ENCODE measurements at places on chromosomes 16 and 17. TPM values are rescaled to one million over a fixed set of nuclear protein-coding genes. Genes with fewer than 3 reads are reported as not detected.

- DNase-seq, result peak; percentile 79
These were observed 13.5 kb downstream of the SPHK1 start for GRCh38 chr17:76397687-76398522.

- DNase-seq, result no peak
These were observed 907 bp upstream of the ESRP2 start for GRCh38 chr16:68236826-68237242.

GRCh38 chr17:80353718-80354275 is 61.2 kb upstream of the ENDOV start:
- no peak for DNase-seq

- peak; percentile 72 for DNase-seq
These were observed 19.3 kb downstream of the CD2BP2 start for GRCh38 chr16:30335598-30336474.

The ALDH3A1 gene
- total RNA-seq, result not detected

DNA sequence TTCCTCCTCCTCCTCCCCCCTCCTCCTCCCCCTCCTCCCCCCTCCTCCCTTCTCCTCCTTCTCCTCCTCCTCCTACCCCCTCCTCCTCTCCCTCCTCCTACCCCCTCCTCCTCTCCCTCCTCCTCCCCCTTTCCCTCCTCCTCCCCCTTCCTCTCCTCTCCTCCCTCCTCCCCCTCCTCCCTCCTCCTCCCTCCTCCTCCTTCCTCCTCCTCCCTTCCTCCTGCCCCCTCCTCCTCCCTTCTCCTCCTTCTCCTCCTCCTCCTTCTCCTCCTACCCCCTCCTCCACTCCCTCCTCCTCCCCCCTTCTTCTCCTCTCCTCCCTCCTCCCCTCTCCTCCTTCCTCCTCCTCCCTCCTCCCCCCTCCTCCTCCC is 6.6 kb upstream of the PDP2 start:
- DNase-seq, result no peak

The CTRB1 gene
- not detected for total RNA-seq

- DNase-seq, result no peak
These were observed 20.4 kb upstream of the SCIMP start for GRCh38 chr17:5254903-5255521.

GRCh38 chr17:63191610-63192009 is 225.6 kb downstream of the TANC2 start:
- DNase-seq, result no peak

The SKAP1 gene
- total RNA-seq, result 0.49 TPM

GRCh38 chr16:68660359-68660795 is 15.3 kb downstream of the CDH3 start:
- DNase-seq, result peak; percentile 49

The KRT23 gene
- 0.20 TPM for total RNA-seq

DNA sequence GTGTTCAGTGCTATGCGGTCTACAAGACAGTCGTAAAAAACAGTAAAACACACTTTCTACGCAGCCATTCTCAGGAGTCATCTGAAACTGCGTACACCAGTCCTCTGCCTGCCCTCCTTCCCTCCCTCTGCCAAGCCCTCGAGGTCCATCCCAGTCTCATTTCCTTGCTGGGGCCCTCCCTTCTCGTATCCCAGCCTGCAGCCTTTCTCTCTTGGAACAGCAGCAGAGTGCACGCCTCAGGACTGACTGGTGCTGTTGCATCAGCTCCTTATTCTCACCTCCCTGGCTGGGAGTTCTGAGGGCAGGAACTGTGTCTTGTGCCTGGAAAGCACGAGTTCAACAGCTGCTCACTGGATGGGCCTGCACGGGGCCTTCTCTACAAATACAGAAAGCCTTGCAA is 12.5 kb downstream of the FAHD1 start:
- DNase-seq, result peak; percentile 44

The HLF gene
- 0.24 TPM for total RNA-seq

The KRTAP9-4 gene
- total RNA-seq, result not detected

- DNase-seq, result no peak
These were observed 1.2 kb downstream of the CAMKK1 start for GRCh38 chr17:3891626-3892094.

The INCA1 gene
- total RNA-seq, result not detected

DNA sequence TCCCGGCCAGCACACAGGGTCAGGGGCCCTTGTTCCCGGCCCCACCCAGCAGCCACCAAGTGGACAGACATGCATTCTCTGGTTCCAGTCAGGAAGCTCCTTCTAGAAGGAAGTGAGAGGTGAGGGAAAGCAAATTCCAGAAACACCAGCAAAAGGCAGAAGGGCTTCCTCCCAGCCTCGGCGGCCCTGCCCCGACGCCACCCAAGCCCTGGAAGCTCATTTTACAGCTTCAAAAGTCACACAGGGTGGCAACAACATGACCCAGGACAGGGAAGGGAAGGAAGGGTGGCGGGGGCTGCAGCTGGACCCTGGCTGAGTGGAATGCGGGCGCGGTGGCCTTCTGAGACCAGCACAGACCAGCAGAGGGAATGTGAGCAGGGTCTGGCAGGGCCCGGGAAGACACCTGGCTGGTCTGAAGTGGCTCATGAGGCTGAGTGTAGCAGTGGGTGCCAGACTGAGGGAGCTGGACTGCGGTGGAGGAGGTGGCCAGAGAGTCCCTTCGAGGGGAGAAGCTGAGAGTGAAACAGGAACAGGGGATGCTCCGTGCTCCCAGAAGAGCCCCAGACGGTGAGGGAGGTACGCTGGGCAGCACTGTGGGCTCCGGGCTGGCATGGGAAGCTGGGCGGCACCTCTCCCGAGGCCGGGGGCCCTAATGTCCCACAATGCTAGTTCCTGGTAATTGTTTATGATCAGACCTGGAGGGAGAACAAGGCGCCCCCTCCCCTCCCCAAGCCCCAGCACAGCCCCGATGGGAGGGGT is 1.9 kb upstream of the UNC13D start:
- DNase-seq, result no peak

- DNase-seq, result no peak
These were observed 54.6 kb downstream of the WDR45B start for GRCh38 chr17:82593590-82594087.

- DNase-seq, result no peak
These were observed 882 bp upstream of the ATP6V0C start for GRCh38 chr16:2512735-2513404.

DNA sequence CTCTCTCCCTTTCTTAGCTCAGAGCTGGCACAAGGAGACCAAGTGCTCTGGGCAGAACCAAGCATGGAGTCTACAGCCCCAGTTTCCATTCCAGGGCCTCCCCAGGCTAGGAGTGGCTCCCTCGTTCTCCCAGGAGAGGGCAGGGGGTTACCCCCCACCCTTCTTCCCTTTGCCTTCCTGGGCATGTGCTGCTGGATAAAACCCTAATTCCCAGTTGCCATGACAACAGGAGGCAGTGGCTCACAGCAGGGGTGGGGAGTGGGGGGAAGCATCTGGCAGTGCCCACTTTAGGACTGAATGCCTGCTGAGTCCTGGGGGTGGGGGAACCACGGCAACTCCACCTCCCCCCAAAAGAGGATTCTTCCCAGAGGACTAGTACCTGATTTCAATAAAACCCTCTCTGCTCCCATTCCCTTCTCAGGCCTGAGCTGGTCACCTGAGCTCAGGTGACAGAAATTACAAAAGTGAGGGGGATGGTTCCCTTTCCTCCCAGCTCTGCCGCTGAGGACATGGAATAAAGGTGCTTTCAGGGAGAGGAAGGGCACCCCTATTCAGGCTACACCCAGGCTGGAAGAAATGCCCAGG is 1.8 kb downstream of the MPP2 start:
- no peak for DNase-seq

The PYY gene
- not detected for total RNA-seq

The CDH3 gene
- total RNA-seq, result under 0.01 TPM

DNA sequence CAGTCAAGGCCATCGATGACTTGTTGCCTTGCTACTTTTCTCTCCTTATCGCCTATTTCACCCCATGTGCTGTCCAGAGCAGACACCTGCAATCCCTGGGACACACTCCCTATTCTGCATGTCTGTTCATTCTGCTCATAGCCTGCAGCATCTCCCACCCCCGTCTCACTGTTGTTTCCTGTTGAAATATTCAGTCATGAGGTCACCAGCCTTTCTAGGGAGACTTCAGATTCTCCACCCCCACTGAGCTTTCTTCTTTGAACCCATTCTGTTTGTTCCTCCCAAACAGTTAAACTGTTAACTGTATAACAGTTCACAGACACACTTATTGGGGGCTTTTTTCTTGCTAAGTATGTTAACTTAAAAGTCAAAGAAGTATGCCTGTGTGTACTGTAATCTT is 94.4 kb downstream of the AATF start:
- DNase-seq, result no peak

The NTN3 gene
- total RNA-seq, result not detected

- DNase-seq, result no peak
These were observed 82.0 kb downstream of the RGS9 start for GRCh38 chr17:65219124-65219523.

- DNase-seq, result no peak
These were observed 132.0 kb downstream of the C16orf78 start for GRCh38 chr16:49505556-49505955.

GRCh38 chr17:63290784-63291183 is 155.3 kb downstream of the CYB561 start:
- no peak for DNase-seq

The MT1G gene
- 13.5 TPM for total RNA-seq

The UNKL gene
- total RNA-seq, result 8.8 TPM

The CDIP1 gene
- total RNA-seq, result 1.1 TPM

- no peak for DNase-seq
These were observed 15.1 kb upstream of the RNPS1 start for GRCh38 chr16:2282866-2283555.

GRCh38 chr16:4795181-4795827 is at the start of gene SMIM22:
TSS of gene SMIM22 (plus strand) at chr16:4795369. CDS start at chr16:4795735, 366 bp downstream.
- no peak for DNase-seq

GRCh38 chr17:47201166-47201565 is 8.0 kb upstream of the MYL4 start:
- no peak for DNase-seq
